ENCODE measurements at places on chromosomes 7 and 10. TPM values are rescaled to one million over a fixed set of nuclear protein-coding genes. Genes with fewer than 3 reads are reported as not detected.

The THNSL1 gene
- total RNA-seq: 2.6 TPM

The PLEKHS1 gene
- total RNA-seq: not detected

The HMX3 gene
- total RNA-seq: not detected

The POLD2 gene
- 71.2 TPM for total RNA-seq

The NPTX2 gene
- total RNA-seq: 0.51 TPM

The COL13A1 gene
- 4.9 TPM for total RNA-seq

The VSTM2A gene
- total RNA-seq: not detected

The TTYH3 gene
- total RNA-seq: 59.0 TPM

The PRTFDC1 gene
- 9.6 TPM for total RNA-seq

The GLUD1 gene
- total RNA-seq: 152 TPM

The FFAR4 gene
- total RNA-seq: not detected
